ENCODE measurements at places on chromosomes 6 and 20. TPM values are rescaled to one million over a fixed set of nuclear protein-coding genes. Genes with fewer than 3 reads are reported as not detected.
A peak's percentile ranks its signal among the peaks of the same experiment; 100 is the strongest.

PSORS1C1 gene
- total RNA-seq: 2.6 TPM

DNA sequence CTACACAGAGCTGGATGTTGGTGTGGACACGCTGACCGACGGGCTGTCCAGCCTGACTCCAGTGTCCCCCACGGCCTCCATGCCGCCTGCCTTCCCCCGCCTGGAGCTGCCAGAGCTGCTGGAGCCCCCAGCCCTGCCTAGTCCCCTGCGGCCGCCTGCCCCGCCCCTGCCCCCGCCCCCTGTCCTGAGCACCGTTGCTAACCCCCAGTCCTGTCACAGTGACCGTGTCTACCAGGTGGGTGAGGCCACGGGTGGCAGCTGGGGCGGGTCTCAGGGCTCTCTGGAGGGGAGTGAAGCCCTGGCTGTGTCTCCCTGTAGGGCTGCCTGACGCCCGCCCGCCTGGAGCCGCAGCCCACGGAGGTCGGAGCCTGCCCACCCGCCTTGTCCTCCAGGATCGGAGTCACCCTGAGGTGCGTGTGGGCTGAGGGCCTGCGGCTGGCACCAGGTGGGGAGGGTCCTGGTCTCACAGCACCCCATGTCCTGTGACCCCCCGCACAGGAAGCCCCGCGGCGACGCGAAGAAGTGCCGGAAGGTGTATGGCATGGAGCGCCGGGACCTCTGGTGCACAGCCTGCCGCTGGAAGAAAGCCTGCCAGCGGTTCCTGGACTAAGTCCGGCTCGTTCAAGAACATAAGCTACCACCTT is 2.9 kb downstream of the SLC2A4RG start:
- H3K4me3 ChIP-seq: no peak overlapping the region
- peaks cover 19% of the 10 kb centered on the region for H3K4me1 ChIP-seq
- H3K27ac ChIP-seq: no peak overlapping the region
- DNase-seq: no peak

TMC2 gene
- total RNA-seq: not detected

- H3K27ac ChIP-seq: no peak overlapping the region
- no peak for DNase-seq
- no peak overlapping the region for H3K4me3 ChIP-seq
- no peaks in the 10 kb centered on the region for H3K27me3 ChIP-seq
These were observed 6.7 kb downstream of the GPR31 start for GRCh38 chr6:167150941-167151549.

DNA sequence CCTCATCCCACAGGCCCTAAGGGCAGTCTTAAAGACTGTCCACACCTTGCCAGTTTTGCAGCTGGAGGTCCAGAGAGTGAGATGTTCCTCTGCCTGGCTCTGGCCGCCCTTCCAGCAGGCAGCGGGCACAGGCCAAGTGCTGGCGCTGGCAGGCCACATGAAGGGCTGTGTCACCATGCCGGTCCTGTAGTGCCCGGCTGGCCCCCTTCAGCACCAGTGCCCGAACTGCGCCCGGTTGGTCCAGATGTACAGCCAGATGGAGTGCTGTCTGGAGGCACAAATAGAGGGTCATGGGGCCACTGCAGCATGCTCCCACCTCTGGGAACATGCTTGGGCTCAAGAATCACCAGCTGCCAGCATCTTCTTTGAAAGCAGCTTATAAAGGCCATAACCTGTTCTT is 3.8 kb downstream of the NFKBIE start:
- no peak overlapping the region for H3K4me3 ChIP-seq
- no peaks in the 10 kb centered on the region for H3K27me3 ChIP-seq
- H3K27ac ChIP-seq: no peak overlapping the region
- no peak for DNase-seq
- H3K36me3 ChIP-seq: peaks cover 4% of the 10 kb centered on the region

SLC35D3 gene
- not detected for total RNA-seq

DNA sequence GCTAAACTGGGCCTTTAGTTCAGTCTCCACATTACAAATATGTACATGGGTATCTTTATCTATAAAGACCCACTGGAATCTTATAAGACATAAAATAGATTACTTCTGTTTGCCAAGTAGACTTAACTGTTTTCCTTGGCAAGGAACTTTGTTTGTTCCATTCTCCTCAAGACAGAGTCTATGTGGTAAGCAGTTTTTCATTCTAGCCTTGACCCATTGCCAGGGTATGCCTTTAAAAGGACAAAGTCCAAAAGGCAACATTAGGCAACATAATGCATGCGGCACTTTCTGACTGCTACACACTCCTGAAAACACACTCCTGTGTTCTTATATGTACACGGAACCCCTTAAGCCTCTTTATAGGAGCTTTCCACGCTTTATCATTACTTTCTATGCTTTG is 20.4 kb downstream of the VNN1 start:
- no peak overlapping the region for H3K4me3 ChIP-seq
- H3K36me3 ChIP-seq: no peaks in the 10 kb centered on the region
- H3K27me3 ChIP-seq: no peaks in the 10 kb centered on the region
- no peak for DNase-seq
- no peak overlapping the region for H3K27ac ChIP-seq

GRCh38 chr6:113464536-113464935 is 392.6 kb upstream of the MARCKS start:
- H3K27me3 ChIP-seq: no peaks in the 10 kb centered on the region
- no peak for DNase-seq
- no peaks in the 10 kb centered on the region for H3K4me1 ChIP-seq
- H3K4me3 ChIP-seq: no peak overlapping the region
- no peaks in the 10 kb centered on the region for H3K36me3 ChIP-seq

CHRNA4 gene
- total RNA-seq: 1.7 TPM

DNA sequence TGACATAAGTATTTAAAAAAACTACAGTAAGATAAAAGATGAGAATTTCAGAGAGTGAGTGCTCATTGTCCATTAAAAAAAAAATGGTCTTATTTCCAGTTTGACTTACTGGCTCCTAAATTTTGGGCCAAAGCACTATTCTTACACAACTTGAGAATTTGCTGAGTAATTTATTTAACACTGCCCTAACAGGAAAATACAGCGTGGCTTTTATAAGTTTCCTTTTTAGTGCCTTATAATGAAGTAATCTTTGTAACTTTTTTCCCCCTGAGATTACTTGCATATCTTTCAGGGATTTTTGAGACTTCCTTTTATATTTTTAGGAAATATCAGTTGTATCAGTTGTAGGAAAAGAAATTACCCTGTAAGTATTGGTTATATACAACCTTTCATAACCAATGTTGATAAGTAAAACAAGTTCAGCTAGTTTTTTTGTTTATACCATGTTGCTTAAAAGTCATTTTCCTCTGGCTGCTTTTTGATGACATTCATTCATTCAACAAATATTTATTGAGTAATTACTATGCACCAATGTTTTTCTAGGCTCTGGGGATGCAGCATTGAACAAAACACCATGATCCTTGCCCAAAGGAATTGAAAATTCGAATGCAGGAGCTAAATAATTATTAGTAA is 106.4 kb upstream of the SGK1 start:
- H3K4me1 ChIP-seq: no peaks in the 10 kb centered on the region
- no peak overlapping the region for H3K4me3 ChIP-seq

DNA sequence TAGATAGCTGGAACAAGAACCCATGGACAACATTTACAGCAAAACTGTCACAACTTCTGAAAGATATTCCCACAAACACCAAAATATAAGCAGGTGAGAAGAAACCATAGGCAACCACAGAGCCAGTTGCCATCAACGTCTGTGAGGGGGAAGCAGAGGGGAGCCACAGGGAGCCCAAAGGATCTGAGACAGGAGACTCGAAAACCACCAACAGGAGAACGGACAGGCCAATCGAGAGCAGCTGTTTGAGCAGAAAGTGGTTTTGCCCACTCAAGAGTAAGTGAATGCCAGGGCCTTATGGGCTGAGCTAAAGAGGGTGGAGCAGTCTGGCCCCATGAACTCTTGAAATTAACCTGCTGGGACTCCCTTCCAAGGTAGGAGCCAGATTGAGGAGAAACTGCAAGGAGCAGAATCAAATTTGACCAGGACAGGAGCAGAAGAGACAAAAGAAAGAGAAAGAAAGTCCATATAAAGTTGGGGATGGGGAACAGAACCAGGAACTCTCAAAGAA is 195.4 kb downstream of the ANKRD60 start:
- H3K4me3 ChIP-seq: no peak overlapping the region
- no peaks in the 10 kb centered on the region for H3K27me3 ChIP-seq
- no peak overlapping the region for H3K27ac ChIP-seq
- H3K36me3 ChIP-seq: no peaks in the 10 kb centered on the region

- no peaks in the 10 kb centered on the region for H3K27me3 ChIP-seq
- H3K4me1 ChIP-seq: no peaks in the 10 kb centered on the region
- H3K36me3 ChIP-seq: no peaks in the 10 kb centered on the region
- H3K27ac ChIP-seq: no peak overlapping the region
- no peak for DNase-seq
These were observed 69.8 kb downstream of the DZANK1 start for GRCh38 chr20:18397030-18397429.

DNA sequence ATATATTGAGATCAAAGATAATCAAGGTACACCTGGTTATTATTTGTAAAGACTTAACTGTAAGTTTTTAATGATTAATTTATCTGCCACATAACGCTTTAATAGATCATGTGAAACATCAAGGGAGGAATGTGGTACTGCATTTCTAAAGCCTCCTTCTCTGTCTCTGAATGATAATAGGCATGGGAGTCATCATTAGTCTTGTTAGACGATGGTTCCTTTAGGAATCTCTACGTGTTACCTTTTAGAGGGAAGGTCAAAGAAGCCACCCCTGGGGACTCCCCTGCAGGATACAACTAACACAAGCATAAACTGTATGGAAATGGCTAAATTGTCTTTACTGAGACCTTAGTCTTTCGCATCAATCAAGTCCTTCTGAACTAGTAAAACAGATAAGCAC is 173.6 kb upstream of the MCHR2 start:
- peaks cover 6% of the 10 kb centered on the region for H3K27me3 ChIP-seq
- no peaks in the 10 kb centered on the region for H3K36me3 ChIP-seq
- H3K4me3 ChIP-seq: no peak overlapping the region

DNA sequence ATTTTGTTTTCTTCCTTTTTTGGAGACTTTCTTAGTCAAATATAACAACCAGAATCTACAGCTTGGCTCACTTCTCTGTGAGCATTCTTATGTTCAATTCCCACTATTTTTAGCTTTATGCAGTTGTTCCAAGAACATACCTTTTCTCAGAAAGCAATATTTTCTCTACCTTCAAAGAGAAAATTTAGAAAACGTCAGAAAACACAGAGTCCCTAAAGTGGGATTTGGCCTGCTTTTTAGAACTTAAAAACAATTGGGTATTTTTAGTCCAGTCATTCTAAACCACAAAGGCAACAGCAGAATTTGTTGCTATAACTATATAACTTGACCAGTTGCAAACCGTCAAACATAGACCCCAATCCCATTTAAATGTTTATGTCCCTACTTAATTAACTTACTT is 133.1 kb downstream of the MOXD1 start:
- no peak overlapping the region for H3K27ac ChIP-seq
- no peaks in the 10 kb centered on the region for H3K27me3 ChIP-seq
- no peak for DNase-seq
- peaks cover 9% of the 10 kb centered on the region for H3K4me1 ChIP-seq

COQ3 gene
- 5.3 TPM for total RNA-seq

DNA sequence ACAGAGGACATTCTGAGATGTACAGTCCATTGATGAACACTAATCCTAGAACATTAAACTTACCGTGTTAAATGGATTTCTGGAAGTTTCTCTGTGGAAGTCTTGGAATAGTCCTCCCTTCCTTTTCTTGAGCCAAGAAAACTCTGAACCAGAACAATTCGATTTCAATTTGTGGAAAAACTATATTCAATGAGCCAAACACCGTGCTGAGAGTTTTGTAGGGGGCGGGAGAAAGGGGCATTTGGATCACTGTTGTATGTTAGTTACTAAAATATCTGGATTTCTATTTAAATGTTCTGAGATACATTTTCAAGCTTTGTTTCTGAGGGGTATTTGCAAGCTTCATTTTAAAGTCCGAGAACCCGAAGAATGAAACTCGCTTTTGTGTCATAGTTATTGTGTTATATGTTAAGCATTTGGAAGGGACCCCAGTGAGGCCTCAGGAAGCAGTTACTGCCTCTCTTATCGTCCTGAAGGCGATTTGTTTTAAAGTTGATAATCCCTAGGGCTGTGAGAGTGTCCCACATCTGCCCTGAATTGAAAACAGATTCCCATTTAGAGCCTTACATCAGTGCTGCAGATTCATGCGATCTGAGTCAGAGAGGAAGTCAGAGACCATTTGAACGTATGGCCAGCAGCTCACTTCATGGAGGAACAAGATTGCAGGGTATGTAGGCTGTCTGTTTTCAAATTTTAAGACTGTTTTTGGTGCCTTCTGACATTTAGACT is 70.8 kb upstream of the SASH1 start:
- no peaks in the 10 kb centered on the region for H3K27me3 ChIP-seq
- DNase-seq: no peak
- peaks cover 22% of the 10 kb centered on the region for H3K4me1 ChIP-seq
- peak overlapping the region; percentile 9 for H3K27ac ChIP-seq
- H3K4me3 ChIP-seq: no peak overlapping the region

NKX2-4 gene
- not detected for total RNA-seq

DNA sequence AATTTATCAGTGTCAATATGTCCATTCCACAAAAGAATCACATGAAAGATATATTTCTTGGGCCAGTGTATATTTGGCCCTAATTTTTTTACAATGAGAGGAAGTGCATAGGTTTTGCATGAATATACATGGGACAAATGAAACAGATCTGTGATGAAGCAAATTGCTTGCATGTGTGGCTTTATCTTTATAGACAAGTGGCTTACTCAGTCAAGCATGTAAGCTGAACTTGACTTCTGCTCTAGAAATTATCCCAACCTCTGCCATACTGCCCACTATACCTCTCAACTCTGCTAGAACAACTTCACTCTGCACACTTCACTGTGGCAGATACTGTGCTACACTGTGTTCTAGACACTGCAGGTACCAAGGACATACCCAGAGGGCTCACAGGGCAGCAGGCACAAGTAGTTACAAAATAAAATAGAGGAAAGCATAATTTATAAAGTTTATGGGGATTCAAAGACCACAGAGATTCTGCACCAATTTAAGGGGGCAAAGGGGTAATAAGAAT is 349.2 kb upstream of the HSF2 start:
- DNase-seq: no peak
- H3K27ac ChIP-seq: no peak overlapping the region
- H3K4me1 ChIP-seq: no peaks in the 10 kb centered on the region
- H3K36me3 ChIP-seq: no peaks in the 10 kb centered on the region
- H3K4me3 ChIP-seq: no peak overlapping the region
- H3K27me3 ChIP-seq: no peaks in the 10 kb centered on the region

DNA sequence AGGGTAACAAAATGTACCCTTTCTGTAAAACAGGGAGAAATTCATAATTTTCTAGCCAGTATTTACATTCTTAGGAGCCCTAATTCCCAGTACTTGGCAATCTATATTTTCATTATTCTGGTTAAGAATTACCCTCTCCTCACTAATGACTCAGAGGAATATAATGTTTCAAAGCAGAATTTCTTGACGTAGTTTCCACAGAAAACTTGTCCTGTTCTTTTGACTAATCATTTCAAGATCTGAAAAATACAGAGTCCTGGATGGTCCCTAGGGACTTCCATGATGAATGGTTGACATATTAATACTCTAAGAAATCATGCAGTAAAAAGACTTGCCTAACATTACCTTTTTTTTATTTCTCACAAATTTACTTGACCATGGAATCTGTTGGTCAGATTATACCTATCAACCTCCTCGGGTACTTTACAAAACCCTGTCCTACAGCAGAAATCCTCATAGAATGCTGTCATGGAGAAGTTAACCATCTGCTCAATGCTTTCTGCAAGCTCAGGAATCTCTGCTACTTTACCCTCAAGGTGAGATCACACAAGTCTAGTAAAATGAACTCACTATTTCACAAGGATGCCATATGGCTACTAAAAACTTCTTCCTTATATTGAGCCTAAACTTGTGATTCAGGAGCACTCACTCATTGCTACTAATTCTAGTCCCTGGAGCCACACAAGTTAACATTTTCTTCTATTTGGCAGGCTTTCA is 202.1 kb upstream of the CNR1 start:
- no peak overlapping the region for H3K4me3 ChIP-seq
- H3K36me3 ChIP-seq: no peaks in the 10 kb centered on the region
- H3K27ac ChIP-seq: no peak overlapping the region
- DNase-seq: no peak
- no peaks in the 10 kb centered on the region for H3K27me3 ChIP-seq

EHMT2 gene
- total RNA-seq: 47.7 TPM
